ENCODE measurements at places on chromosomes 5 and 9.

GRCh38 chr5:38124321-38124720 is 134.0 kb upstream of the EGFLAM start:
- no peak for DNase-seq

GRCh38 chr5:36369219-36369690 is 67.6 kb upstream of the RANBP3L start:
- no peak for DNase-seq

- DNase-seq: no peak
Measured at GRCh38 chr9:32722704-32723103, 60.6 kb upstream of the TMEM215 start.

DNA sequence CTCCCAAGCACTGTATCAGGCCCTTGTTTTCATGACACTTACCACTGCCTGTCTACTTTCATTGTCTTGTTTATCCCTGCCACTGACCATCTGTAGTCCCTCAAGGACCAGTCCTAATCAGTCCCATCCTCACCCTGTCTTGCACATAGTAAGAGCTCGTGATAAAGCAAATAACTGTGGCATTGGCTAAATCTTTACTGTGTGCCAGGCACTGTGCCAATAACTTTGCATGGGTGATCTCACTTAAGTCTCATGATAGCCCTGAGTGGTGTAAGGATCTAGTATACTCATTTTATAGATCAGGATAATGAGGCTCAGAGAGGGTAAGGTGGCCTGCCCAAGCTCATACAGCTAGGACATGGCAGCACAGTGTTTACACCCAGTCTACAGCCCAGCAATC is 5.6 kb downstream of the CDX1 start:
- DNase-seq: no peak

- DNase-seq: no peak
Measured at GRCh38 chr9:118306801-118307200, 602.6 kb downstream of the TLR4 start.

- DNase-seq: no peak
Measured at GRCh38 chr9:107260437-107261081, 22.5 kb upstream of the RAD23B start.

GRCh38 chr9:100739208-100739607 is 161.3 kb downstream of the CAVIN4 start:
- no peak for DNase-seq

GRCh38 chr9:6147846-6148245 is 67.8 kb upstream of the IL33 start:
- DNase-seq: no peak

Measured in HFF-Myc (cell line).